Kidney epithelial cell (primary cell): ENCODE measurements at places on chromosomes 3 and 15. TPM values are rescaled to one million over a fixed set of nuclear protein-coding genes. Genes with fewer than 3 reads are reported as not detected.

GRCh38 chr3:64220161-64220914 lies 4.9 kb downstream of the PRICKLE2 start:
- DNase-seq: no peak

DNA sequence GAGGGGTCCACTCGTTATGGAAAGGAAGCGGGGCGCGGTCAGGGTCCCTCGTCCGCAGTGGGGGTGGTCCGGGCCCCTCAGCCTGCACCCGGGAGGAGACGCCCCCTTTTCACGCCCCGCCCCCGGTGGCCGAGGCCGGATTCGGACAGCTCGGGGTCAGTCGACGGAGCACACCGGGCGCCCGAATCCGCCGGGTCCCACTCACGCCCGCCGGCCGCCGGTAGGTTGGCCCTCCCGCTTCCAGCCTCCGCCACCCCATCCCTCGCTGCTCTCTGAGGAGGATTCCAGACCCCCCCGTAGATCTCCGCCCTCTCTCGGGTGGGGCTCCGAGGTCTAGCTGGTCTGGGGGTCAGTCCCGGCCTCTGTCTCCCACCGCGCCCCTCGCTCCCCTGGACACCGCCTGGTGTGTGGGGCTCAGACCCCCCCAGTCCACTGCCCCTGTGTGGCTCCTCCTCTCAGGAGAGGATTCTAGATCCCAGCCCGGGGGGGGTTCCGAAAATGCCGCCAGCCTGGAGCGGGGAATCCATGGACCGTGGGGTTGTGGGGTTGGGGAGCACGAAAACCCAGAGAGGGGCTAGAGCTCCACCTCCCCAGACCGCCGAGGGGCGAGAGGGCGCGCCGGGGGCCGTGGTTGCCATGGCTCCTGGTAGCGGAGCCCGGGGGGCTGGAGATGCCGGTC lies 725 bp downstream of the CHL1 start:
- no peak for DNase-seq

- DNase-seq: no peak
These were observed 15.7 kb downstream of the UQCC5 start for GRCh38 chr3:52552089-52552488.

SI gene
- not detected in 2 replicates for total RNA-seq

GRCh38 chr3:15796331-15796730 lies 1.4 kb downstream of the ANKRD28 start:
- DNase-seq: no peak

DNA sequence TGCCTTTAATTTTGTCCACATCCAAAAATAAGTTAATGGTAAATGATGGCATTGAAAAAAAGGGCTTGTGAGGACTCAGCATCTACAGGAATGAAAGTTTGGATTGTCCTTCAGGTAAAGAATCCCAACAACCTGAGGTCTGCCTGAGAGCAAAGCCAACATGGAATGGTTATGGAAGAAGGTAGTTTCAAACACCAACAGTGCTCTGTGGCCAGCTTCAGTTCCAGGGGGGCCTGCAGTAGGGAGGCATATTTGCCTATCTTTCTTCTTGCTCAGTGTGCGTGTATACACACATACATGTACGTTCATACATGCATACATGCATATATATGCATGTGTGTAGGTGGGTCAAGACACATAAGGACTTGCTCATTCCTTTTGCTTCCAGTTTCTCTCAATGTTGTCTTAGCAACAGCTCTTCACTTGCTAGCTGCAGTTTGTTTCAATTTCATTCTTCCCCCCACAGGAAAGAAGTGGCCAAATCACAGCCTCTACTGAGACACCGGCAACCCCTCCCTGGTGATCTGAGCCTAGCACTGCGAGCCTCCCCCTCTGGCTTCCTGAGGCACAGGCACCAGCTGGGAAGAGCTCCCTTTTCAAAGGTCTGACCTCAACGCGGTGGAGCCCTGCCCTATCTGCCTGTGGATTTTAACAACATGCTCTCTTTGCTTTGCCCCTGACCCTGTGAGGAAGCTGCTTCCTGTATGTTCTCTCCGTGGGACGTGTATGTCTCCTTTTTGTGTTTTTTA lies 146.2 kb downstream of the KLF13 start:
- DNase-seq: no peak

DNA sequence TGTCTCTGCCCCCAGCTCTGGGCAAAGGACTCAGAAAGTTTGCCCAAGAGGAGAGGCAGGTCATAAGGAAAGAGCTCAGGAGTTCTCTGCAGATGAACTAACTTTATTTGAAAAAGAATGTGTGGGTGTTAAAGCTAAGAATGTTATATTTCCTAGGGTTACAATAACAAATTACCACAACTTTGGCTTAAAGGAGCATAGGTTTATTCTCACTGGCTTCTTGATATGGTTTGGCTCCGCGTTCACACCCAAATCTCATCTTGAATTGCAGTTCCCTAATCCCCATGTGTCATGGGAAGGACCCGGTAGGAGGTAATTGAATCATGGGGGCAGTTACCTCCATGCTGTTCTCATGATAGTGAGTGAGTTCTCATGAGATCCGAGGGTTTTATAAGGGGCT lies 383.7 kb upstream of the CFAP20DC start:
- DNase-seq: no peak

C3orf22 gene
- not detected in 2 replicates for total RNA-seq

DNA sequence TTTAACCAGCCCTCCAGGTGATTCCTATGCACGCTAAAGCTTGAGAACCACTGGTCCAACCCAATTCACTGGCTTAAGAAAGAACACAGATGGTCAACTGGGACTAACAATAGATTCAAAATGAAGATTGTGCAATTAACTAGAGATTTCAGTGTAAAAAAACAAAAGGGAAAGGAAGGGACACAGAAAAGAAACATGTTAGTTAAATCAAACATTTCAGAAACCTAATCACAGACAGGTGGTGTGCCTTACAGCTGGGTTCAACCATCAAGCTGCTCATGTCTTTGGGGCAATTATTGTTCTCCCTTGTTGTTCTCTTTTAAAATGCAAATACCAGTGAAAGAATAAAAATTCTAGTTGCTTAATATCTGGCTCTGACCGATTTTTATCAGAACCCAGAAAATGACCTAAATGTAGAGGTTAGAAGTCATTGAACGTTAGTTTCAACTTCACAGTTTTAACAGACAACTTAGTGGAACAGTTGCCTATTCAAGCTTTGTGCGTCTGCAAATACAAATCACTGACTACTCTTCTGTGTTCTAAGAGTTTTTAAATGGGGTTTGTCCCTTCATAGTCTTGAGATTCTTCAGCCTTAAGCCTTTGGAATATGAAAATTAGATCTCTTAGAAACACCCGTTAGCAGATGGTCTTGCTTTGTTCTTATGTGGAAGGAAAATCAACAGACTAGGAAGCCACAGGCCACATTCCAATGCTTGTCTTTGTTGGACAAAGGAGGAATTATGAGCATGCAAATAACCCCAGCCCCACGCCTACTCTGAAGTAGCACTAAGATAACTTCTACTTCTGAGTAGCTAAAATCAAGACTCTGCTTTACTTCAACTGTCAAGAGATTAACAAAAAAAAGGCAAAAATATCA lies 223.4 kb downstream of the ATP8B4 start:
- DNase-seq: no peak

GRCh38 chr15:78408355-78408640 lies 29.7 kb upstream of the IREB2 start:
- no peak for DNase-seq

PP2D1 gene
- total RNA-seq: not detected in 2 replicates

GRCh38 chr15:88949734-88950400 lies 36.7 kb upstream of the MFGE8 start:
- DNase-seq: no peak

DNA sequence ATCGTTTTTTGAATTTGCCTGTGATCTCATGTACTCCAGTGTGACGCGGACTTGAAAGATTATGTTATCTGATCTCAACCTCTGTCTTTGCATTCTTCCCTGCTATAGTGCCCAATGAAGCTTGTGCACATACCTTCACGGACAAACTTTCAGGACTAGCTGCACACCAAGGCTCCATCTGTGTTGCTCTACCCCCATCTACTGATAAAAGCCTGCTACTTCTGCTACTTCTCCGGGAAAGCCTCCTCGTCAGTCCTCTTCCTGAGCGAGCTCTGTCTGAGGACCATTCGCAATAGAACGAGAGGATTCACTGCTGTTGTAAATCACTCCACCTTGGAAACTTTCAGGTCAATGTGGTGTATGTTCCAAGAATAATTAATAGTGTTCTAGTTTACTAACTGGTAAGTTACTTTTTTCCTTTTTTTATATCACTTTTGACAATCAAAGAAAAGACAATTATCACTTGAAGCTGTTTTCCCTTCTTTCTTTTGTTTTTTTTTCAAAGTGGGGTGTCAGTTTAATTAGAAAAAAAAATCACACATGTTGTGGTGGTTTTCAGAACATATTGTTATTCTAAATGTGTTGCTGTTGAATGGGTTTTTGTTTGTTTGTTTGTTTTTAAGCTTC lies 217.6 kb downstream of the ARRDC4 start:
- DNase-seq: peak; percentile 26
